Caki2 (cell line): ENCODE measurements at places on chromosomes 3 and 15. TPM values are rescaled to one million over a fixed set of nuclear protein-coding genes. Genes with fewer than 3 reads are reported as not detected.

GRCh38 chr3:78809966-78810365 lies 957.8 kb downstream of the ROBO1 start:
- no peak for DNase-seq

GRCh38 chr15:70509282-70509662 lies 254.1 kb downstream of the UACA start:
- DNase-seq, result no peak

DNA sequence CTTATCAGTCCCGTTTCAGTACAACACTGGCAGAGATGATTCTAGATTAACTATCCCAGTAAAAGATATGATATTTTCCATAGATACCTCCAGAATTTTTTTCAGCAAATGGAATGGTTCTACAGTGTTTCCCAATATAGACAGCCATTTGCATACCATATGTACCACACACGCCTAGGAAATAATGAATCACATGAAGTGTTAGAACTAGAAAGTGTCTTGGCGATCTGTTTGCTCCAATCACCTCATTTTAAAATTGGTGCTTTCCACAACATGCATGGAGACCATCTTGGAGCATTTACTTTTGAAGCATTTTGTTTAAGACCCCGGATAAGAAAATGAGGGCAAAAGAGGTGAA lies 2.0 kb downstream of the C2CD4A start:
- no peak for DNase-seq

GRCh38 chr15:39153058-39153714 lies 427.7 kb upstream of the THBS1 start:
- DNase-seq, result no peak

- no peak for DNase-seq
Measured at GRCh38 chr15:62578960-62579359, 413.9 kb upstream of the C2CD4B start.

DNA sequence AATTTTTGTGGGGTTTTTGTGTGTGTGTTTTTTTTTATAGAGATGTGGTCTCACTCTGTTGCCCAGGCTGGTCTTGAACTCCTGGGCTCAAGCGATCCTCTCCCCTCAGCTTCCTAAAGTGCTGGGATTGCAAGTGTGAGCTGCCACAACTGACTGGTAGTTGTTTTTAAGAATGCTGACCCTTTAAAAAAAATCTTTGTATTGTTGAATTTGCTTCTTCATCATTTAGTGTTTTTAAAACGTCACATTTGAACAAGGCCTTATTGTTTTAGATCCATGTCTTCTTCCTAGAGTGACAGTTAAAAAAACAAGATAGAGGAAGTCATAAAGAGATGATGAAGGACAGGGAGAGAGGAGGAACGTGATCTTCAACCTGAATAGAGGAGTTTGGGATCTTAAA lies 24.1 kb downstream of the GJD2 start:
- no peak for DNase-seq

GRCh38 chr3:58679974-58680666 lies 13.5 kb upstream of the FAM3D start:
- DNase-seq, result no peak

- no peak for DNase-seq
Measured at GRCh38 chr3:180680097-180680430, 775 bp upstream of the CCDC39 start.

DNA sequence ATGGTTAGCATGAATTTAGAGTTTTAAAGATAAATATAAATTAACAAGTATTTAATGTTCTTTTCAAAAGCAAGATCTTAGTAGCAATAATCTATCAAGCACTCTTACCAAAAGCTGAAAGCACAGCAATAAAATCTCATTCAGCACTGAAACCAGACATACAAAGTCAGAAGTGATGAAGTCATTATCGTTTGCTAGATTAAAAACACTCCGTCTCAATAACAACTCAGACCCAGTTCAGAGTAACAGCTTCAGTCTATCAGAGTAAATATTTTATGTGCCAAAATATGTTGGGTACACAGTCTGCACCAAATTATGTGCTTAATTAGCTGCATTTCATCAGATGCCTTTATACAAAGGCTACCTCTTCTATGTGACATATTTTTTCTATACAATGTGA lies 41.6 kb downstream of the CPA3 start:
- DNase-seq, result no peak

DNA sequence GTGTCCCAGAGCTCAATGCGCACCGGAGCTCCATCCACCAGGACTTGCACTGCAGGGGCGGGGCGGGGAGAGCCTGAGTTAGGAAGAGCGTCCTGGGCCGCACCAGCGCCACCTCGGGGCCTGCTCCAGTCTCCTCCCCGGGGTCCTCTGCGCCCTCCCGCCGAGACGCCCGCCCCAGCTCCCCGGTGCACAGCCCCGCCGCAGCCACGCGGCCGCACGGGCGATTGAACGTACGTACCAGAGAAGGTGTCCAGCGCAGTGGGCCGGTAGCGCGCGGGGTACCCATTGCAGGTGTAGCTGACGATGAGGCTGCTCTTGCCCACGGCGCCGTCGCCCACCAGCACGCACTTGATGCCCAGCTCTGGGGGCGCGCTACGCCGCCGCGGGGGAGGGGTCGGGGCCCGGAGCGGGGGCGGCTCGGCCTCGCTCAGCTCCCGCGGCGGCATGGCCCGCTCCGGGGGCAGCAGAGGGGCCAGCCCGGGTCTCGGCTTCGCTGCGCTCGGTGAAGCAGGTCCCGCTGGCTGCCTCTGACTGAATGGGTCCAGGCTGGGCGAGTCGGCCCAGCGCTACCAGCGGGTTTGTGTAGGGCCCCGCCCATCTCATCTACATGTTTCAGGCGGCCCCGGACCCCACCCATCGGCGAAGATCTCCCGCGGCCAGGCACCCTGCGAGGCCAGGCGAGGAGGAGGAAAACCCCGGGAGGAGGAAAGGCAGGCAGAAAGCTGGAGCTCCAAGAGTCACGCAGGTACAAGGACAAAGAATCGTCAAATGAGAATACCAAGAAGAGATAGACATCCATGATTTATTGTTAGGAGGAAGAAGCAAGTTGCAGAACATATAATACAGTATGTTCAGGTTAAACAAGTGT lies at the start of gene RHOV:
Gene RHOV (minus strand): TSS at position 541 of the 868 bp plus-strand sequence. CDS start 95 bp downstream, at position 446.
- peak; percentile 63 for DNase-seq

DNA sequence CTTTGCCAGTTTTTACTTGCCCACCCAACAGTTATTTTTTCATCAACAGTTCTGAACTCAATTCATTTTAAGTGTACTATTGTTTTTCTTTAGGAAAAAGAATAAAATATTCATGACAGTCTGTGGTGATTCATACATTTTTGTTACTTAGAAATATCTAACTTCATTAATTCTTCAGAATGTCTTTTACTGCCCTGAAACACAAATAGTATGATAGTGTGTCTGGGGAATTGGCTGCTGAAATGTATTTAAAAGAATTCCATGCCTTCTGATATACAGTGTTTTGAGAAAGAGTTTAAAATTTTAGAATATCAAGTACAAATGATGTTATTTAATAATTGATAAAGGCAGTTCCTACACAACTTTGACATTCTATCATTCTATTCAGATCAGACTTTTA lies 854.1 kb downstream of the NAALADL2 start:
- DNase-seq, result no peak

DNA sequence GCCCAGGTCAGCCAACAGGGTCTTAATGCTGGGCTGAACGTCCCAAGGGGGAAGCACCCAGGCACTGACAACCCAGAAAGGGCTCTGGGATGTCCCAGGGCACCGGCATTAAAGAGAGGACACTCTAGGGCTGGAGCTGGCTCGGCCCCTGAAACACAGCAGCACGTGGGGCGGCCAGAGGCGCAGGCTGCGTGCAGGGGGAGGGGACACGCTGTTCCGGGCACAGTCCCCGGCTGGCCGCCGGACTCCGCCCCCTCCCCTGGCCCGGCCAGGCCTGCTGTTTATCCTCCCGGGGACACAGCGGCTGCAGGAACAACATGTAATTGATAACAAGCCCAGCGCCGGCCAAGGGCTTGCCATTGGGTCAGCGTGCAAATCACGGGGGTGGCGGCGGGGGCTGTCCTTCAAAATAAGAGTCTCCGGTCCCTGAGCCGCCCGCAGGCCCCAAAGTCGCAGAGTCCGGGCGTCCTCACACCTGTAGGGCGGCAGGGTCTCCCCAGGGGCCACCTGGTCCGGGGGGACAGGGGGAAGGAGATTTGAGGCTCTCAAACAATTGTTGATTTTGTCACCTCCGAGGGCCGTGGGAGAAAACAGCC lies 1.3 kb downstream of the KLF15 start:
- DNase-seq, result no peak

DNA sequence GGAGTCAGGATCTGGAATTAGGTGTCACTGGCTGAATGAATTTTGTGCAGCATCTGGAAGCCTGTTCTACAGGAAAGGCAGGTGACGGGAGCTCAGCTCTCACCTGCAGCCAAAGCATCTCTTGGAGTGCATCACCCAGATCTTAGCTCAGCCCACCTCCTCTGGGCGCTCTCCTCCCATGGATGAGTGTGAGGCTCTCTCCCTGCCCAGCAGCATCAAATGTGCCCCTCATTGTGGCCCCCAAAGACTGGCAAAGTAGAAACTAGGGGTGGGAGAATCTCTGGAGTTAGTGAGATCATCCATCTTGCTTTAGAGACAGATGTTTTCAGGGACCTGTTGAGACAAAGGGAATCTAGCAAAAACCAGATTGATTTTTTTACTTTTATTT lies 68.7 kb downstream of the SENP2 start:
- DNase-seq, result no peak

DNA sequence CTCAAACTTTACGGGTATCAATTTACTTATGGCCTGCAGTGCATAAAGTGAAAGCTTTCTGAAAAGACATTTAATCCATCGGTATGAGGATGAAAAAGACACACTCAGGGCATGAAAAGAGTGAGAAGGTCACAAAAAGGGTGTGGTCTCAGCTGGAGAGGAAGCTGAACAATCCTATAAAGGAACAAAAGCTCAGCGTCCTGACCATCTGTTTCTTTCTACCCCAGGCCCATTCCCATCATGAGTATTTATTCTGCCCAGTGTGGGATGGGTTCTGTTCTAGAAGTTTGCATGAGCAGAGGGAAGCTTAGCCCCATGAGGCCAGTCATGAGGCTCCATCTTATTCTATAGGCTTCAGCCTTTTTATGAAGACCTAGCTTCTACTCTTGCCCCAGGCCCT lies 144.6 kb downstream of the LPP start:
- DNase-seq, result no peak

DNA sequence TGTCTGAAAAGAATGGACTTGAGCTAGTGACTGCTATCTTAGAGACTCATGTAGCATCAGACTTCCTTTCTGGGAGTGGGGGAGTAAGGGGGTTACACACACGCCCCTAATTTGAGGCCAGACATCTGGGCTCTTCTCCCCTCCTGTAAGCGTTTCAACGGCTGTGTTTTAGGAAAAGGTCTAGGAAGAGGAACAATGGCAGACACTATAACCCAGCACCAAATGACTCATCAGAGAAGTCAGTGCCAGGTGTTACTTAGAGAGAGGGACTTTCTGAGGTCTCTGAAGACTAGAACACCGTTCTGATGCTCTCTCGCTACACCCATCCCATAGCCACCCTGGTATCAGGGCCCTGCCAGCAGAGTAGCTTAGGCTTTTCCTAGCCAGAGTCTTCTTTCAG lies 65.5 kb downstream of the SSUH2 start:
- no peak for DNase-seq

DNA sequence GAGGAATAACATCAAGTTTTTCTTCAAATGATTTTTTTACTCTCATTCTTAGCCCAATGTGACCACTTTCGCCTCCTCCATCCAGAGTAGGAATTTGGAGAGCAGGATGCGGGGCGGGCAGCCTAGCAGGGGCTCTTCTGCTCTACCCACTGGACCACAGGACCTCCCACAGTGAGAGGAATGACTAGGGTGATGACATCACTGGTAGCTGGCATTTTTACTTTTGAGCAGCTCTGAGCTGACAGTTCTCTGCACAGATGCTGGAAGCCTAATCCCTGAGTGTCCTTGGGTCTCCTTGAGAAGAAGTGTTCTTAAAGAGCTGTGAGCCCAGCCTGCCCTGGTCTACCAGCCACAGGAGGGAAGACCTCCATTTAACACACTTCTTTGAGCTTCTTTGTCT lies 1.4 kb upstream of the HCN4 start:
- no peak for DNase-seq

GRCh38 chr3:25007974-25008658 lies 419.9 kb upstream of the RARB start:
- DNase-seq, result peak; percentile 4

- DNase-seq, result no peak
Measured at GRCh38 chr15:60299452-60300047, 98.2 kb downstream of the ANXA2 start.

GRCh38 chr15:32834156-32834555 lies 116.4 kb downstream of the GREM1 start:
- DNase-seq, result no peak

GRCh38 chr3:125351152-125351551 lies 24.0 kb downstream of the ZNF148 start:
- DNase-seq, result no peak

DNA sequence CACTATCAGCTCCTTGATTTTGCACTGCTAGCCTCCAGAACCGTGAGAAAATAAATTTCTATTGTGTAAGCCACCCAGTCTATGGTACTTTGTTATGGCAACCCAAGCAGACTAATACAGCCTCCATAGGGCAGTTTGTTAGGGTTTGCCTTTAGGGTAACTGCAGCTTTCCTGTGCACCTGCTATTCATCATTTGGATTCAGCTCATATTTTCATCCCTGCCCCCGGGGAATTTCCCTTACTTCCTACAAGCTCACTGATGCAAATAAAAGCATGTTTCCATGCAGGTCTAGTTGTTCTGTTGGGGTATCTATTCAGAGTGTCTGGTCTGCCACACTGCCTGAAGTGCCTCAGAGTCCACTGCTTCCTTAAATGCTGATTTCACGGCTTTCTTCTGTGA lies 48.6 kb upstream of the ATOSA start:
- DNase-seq, result no peak

DNA sequence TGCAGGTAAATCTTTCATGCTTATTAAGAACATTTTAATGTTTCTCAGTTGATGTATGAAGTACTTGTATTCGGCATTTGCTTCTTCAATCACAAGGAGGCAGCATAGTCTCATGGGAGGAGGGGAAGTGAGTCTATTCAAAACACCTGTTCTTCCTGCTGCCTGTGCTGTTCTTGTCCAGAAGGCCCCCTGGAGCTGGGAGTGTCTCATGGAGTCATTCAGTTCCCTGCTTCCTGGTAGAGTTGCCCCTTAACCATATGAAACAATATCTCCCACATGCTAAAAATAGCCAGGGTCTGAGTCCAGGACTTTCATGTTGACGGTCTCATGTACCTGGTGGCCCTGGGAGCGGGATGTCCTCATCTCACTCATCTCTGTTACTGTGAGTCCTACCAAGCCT lies 15.5 kb upstream of the PPP1R2 start:
- peak; percentile 31 for DNase-seq

GRCh38 chr15:51752888-51753287 lies 1.5 kb downstream of the TMOD2 start:
- no peak for DNase-seq

GRCh38 chr15:64857421-64857820 lies 15.7 kb downstream of the PLEKHO2 start:
- peak; percentile 80 for DNase-seq

GRCh38 chr3:67719333-67719732 lies 64.9 kb upstream of the SUCLG2 start:
- no peak for DNase-seq

Gene CLDN1
- 129 and 151 TPM in 2 replicates for total RNA-seq

Gene IMPG2
- total RNA-seq, result under 0.01 TPM in 1 of 2 replicates, not detected in the other

Gene TICRR
- 6.2 and 7.5 TPM in 2 replicates for total RNA-seq

Gene CPNE4
- total RNA-seq, result 0.27 and 0.96 TPM in 2 replicates

Gene BFSP2
- not detected in 2 replicates for total RNA-seq

Gene CCR2
- not detected in 2 replicates for total RNA-seq

Gene CP
- 10.9 and 30.7 TPM in 2 replicates for total RNA-seq

Gene CCDC39
- total RNA-seq, result not detected in 2 replicates

Gene EFCC1
- total RNA-seq, result not detected in 2 replicates

Gene ANKUB1
- not detected in 2 replicates for total RNA-seq

Gene TTBK2
- 7.4 and 10.6 TPM in 2 replicates for total RNA-seq

Gene SLC9C1
- total RNA-seq, result not detected in 2 replicates

Gene SPATA12
- total RNA-seq, result 0.43 and 1.0 TPM in 2 replicates

Gene RAB11A
- total RNA-seq, result 231 and 296 TPM in 2 replicates

Gene GOLGA8T
- total RNA-seq, result 0.23 TPM in 1 of 2 replicates, not detected in the other

Gene CCR9
- total RNA-seq, result 0.81 TPM in 1 of 2 replicates, not detected in the other
